T-helper 17 cell (primary cell): ENCODE measurements at places on chromosomes 1 and 21. TPM values are rescaled to one million over a fixed set of nuclear protein-coding genes. Genes with fewer than 3 reads are reported as not detected.

DNA sequence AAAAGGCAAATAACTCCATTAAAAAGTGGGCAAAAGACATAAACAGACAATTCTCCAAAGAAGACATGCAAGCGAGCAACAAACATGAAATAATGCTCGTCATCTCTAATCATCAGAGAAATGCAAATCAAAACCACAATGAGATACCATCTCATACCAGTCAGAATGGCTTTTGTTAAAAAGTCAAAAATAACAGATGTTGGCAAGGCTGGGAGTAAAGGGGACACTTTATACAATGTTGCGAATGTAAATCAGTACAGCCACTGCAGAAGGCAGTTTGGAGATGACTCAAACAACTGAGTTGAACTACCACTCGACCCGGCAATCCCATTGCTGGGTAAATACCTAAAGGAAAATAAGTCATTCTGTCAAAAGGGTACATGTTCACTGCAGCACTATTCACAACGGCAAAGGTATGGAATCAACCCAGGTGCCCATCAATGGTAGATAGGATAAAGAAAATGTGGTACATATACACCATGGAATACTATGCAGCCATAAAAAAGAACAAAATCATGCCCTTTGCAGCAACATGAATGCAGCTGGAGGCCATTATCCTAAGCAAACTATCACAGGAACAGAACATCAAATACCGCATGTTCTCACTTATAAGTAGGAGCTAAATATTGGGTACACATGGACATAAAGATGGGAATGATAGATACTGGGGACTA lies 25.9 kb downstream of the TSPAN2 start:
- peak overlapping the region; percentile 69 for H3K4me3 ChIP-seq
- H3K4me1 ChIP-seq: peaks cover 42% of the 10 kb centered on the region
- H3K27me3 ChIP-seq: no peaks in the 10 kb centered on the region
- peak overlapping the region; percentile 99 for H3K27ac ChIP-seq
- peaks cover 5% of the 10 kb centered on the region for H3K36me3 ChIP-seq
- peak; percentile 25 for DNase-seq

DNA sequence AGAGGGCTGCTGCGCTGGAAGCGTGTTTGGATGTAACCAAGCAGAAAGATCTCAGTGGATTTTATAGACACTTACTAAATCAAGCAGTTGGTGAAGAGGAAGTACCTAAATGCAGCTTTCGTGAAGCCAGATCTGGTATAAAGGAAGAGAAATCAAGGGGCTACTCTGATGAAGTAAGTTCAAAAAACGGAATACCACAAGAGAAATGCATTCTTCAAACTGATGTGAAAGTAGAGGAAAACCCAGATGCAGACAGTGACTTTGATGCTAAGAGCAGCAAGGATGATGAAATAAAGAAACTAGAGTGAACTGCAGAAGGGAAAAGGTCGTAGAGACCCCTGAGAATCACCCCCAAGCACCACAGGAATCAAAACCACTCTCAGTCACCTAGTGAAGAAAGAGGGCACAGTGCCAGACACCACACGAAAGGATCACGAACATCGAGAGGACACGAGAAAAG lies 40.8 kb upstream of the NEXN start:
- DNase-seq: no peak
- H3K36me3 ChIP-seq: no peaks in the 10 kb centered on the region
- peaks cover 2% of the 10 kb centered on the region for H3K4me1 ChIP-seq
- H3K4me3 ChIP-seq: no peak overlapping the region
- no peak overlapping the region for H3K27ac ChIP-seq

DNA sequence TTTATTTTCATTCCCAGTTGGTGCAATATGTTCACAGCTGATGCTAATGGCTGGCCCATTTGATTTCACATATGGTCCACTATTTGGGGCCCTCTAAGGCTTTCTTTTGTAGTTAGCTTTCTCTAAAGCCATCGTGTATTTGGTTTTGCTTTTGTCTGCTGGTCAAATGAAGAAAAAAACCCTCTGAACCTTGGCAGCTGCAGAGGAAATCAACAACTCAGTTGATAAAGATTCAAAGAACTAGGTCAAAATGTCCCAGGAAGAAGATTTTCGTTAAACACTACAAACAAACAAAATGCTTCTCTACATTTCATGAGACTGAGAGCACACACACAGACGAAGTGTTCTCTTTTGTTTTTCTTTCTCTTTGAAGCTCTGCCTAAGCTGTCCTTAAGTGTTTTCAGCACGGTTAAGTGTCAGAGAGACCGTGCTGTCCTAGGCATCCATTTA lies 655.0 kb downstream of the RWDD3 start:
- no peaks in the 10 kb centered on the region for H3K27me3 ChIP-seq
- no peaks in the 10 kb centered on the region for H3K36me3 ChIP-seq

MYOG gene
- total RNA-seq: not detected

UBE2U gene
- total RNA-seq: not detected
